ENCODE measurements at places on chromosomes 7 and 10.
A peak's percentile ranks its signal among the peaks of the same experiment; 100 is the strongest.

- no peak for DNase-seq
Measured at GRCh38 chr7:73893342-73894101, 32.6 kb downstream of the TMEM270 start.

GRCh38 chr10:5491477-5491876 lies 7.9 kb downstream of the CALML5 start:
- DNase-seq = no peak

- DNase-seq = no peak
Measured at GRCh38 chr7:141133646-141134045, 59.8 kb downstream of the TMEM178B start.

DNA sequence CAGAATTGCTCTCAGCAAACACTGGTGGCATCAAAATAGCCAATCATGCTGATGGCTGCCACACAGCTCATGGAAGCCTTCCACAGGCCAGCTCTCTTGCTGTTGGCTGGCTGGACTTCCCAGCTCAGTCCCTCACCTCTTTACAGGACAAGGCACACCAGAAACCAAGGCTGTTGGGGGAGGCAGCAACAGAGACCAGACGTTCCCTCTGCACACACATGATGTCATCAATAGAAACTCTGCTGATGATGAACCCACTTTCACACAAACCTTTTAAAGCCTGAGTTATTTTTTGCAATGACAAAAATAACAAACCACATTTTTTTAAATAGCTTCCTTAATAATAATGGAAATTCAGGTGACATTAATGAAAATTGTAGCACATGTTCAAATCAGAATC lies 300.9 kb upstream of the C7orf33 start:
- no peak for DNase-seq

- no peak for DNase-seq
Measured at GRCh38 chr7:143300959-143301935, 13.1 kb downstream of the CASP2 start.

DNA sequence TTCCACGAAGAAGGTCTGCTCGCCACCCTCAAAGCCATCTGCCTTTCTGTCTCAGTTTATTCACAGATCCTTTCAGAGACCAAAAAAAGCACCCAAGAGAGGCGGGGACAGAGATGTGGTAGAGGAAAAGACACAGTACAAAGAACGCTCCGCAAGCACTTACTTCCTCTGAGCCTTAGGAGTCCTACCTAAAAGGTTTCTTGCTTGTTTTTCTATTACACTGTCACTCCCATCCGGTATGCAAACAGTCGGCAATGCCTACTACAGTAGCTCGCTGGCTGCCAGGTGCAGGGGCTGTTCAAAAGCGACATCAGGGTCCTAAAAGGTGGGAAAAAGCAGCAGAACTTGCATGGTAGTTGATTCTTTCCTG lies 816 bp downstream of the TECPR1 start:
- DNase-seq = peak; percentile 24
